ENCODE measurements at places on chromosomes 7 and 10.

DNA sequence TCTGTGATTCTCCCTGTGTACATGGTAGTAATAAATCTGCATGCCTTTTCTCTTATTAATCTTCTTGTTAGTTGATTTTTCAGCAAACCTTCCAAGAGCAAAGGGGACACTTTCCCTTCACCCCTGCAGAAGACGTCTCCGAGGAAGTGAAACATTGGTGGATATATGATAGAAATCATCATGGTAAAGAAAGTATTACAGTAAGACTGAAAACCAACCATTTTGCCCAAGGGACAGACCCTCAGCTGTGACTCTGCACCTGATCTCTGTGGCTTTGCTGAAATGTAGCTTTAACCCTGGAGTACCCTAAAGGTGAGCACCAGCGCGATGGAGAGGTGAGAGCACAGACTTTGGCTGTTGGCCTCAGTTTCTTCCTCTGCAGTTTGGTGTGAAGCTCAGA is 32.8 kb upstream of the MYO3A start:
- no peak for DNase-seq

GRCh38 chr7:50594734-50595485 is 29.7 kb upstream of the DDC start:
- DNase-seq, result no peak

DNA sequence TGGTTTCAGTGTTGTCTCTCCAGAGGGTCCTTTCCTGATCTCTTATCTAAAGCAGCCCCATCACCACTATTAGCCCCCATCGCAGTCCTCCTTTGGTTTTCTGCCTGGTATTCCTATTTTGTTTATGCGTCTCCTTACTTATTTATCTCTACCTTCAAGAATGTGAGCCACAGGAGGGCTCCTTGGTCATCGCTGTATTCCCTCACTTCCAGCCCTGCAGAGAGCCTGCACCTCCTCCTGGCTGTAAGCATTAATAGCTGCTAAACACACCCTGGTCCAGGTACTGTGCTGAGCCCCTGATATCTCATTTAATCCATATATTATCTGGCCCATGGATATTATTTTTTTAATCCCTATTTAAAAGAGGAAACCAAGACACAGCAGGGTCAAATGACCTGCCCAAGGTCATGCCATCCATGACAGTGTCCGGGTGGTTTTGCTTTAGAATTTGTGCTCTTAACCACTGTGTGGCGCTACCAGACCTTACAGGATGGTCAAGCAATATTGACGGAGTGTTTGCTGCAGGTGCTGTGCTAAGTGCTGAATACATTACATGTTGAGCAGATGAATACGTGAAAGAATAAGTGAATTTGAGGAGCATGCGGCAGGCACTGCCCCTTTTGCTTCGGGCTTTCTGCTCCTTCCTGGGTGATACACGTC is 227.2 kb downstream of the ADAM12 start:
- DNase-seq, result no peak

DNA sequence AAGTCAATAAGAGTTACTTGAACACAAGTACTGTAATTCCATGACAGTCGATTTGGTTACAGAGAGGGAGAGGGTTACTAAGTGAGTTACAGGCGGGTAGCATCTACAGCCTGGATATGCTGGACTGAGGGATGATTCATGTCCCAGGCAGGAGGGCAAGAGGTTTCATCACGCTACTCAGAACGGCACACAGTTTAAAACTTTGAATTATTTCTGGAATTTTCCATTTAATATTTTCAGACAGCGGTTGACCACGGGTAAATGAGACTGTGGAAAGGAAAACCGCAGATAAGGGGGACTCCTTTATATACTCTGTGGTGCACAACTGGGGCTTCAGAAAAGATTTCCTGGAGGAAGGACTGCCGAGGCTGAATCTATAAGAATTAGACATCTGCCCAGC is 25.7 kb upstream of the LRRC4 start:
- DNase-seq, result no peak

GRCh38 chr10:99630433-99630832 is 10.2 kb upstream of the SLC25A28 start:
- no peak for DNase-seq

DNA sequence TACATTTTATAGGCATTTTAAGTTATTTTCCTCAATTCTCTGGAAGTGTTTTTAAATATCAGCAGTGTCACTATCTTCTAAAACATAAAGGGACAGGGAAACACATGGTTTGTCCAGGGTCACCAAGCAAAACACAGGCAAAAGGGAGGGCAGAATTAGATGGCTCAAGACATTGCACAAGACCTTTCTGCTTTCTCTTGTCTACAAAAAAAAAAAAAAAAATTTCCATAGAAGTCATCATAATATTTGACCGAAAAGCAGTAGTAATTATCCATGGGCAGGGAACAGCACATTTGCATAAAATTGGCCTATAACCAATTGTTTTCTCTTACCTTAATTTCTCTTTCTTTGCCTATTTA is 703.1 kb upstream of the FZD8 start:
- no peak for DNase-seq

DNA sequence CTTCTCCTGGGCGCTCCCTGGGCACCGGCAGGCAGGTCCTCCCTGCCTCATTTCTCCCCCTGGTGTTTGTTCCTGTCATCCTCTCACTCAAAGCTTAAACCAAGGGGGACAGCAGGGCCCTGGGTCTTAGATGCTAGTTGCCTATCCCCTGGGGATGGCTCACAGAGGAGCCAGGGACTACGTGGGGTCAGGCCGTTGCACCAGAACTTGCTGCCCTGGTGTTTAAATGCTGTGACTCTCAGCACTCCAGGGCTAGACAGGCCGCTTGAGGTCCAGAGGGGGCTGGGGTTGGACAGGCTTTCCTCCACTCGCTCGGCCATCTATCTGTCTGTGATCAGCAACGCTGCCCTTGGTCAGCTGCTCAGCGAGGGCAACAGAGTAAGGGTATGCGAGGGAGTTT is 340.3 kb downstream of the CXCL12 start:
- no peak for DNase-seq

DNA sequence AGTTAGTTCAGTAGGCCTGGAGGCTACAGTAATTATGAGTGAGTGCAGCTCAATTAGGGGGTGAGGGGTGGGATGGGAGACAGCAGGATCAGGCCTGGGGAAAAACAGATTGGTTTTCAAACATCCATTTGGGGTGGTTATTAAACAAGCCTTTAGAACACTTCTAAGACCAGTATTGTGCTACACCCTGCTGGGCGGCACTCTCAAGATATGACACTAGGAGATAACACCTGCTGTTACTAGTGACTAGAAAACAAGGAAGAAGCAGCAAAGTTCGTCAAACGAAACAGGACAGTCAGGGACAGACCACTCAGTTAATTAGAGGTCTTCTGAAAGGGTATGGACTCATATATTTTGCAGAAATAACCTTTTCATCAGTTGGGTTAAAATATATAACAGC is 353.6 kb downstream of the PTEN start:
- DNase-seq, result no peak

DNA sequence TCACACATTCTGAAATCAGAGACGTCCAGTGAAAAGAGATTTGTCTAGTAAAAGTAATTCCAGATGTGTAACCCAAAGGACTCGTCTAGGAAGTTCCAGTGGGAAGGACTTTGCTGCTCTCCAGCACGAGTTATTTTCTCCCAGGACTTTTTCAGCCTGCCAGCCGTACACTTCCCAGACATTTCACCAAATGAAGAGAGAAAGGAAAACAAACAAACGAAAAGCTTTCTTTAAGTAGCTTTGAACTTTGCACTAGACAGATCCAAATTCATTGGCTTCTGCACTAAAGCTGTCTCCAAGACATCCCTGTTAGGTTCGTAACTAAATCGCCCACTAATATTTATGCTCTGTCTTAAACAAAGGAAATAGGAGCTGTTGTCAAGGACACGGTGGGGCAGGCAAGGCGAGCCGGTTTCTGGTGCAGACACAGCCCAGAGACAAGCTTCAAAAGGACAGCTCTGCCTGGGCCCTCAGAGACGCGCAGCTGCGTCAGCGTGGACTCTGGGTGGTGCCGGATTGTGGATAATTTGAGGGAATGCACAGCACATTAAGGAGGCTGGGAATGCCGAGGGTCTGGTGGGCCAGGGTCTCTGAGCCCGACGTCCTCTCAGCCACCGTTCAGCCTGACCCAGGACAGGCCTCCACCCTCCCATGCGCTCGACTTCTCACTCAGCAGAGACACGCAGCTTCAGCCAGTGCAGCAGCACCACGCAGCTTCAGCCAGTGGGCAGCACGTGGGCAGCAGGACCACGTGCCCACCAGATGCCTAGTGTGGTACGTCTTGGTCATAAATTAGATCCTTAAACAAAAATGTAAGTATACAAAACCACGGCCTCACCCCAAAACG is 64.1 kb upstream of the INSIG1 start:
- no peak for DNase-seq

DNA sequence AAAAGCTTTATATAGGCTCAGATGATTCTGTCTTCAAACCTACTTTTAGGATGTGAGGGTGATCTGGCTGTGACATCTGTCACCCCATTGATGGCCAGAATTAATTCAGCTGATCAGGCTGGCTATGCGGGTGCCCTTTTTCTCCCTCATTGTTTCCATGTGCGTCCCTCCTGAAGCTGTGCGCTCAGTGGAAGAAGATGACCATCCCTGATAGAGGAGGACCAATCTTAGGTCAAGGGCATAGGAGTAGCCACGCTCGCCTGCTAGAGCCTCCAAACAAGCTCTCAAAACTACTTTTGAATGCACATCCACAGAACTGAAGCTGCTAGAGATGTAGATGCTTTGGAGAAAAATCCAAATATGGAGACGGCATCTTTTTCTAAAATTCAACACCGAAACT is 48.7 kb downstream of the MYPN start:
- no peak for DNase-seq

GRCh38 chr10:13376297-13376696 is 28.2 kb upstream of the SEPHS1 start:
- no peak for DNase-seq

DNA sequence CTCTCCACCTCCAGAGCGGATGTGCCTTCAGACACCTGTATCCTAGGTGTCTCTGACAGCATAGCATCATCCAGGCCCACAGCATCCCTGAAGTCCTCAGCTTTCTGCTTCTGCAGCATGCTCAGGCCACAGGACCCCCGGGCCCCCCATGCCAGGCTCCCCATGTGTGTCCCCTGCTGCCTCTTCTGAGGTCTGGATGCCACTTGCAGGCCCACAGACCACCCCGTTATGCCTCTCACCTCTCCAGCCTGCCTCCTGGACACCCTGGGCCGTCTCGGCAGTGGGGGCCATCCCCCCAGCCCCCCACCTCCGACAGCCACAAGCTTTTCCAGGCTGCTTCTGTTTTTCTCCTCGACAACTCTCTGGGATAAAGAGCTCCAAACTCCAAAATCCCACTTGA is 84.4 kb downstream of the WNT2 start:
- DNase-seq, result no peak

DNA sequence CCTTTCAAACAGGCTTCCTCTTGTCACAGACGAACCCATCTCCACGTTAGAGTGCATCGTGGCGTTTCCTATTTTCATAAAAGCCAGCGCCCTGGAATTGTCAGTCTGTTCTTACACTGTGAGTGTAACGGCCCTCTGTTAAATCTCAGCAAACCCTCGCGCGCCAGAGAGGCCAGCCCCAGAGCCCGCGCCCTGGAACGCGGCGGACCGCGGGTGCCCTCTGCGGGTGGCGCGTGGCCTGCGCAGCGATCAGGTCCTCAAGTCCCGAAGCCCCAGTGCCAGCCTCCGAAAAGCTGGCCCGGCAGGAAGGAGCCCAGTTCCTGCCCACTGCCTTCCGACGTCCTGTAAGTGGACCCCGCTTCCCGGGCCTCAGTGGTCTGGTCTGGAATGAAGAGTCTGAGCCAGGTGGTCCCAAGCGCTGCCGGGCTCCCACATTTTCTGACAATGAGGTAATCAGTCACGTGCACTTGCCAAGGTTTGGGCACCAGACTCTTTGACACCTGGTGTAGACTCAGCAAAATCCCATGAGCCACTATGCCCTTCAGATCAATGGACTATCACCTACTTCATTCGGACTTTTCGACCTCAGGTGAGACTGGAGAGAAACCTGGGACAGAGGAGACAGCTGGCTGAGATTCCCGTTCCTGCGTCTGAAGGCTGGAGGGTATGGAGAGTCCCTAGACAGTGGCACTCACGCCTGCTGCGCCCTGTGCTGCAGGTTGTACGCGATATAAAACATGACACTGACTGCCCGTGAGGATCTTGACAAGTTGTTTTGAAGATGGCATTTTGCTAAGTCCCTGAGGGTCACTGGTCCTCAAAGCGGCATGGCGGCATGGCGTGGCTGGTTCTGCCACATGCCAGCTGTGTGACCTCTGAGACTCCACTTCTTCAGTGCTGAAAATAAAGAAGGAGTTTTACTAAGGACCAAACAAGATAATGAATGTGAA is 109.4 kb upstream of the LANCL2 start:
- peak; percentile 85 for DNase-seq

GRCh38 chr7:836429-836828 is 4.2 kb downstream of the SUN1 start:
- DNase-seq, result no peak

- no peak for DNase-seq
Measured at GRCh38 chr7:27113991-27114769, 11.7 kb upstream of the HOXA2 start.

DNA sequence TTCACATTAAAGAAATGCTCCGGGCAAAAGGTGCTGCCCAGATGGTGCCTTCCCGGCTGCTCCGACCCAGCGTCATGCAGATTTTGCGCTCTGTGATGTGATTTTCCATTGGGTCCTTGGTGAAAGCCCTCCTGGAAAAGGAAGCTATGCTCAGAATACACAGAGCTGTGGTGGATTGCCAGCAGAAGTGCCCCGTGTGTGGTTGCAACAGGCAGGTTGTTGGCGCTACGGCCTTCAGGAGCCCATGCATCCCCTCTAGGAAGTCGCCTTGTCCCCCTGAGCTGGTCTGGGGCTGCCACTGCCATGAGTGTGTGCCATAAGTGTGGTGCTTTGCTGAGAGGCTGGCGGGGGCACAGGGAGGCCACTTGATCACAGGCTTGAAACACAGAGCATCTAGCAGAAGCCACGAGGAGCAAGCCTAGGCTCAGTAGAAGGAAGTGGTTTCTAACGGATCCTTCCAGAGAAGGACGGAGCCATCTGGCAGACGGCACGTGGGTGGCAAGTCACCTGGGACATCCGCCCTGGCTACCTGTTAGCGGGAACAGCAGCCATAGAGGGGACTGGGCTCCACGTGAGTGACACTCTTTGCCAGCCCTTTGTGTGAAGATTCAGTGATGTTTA is 210.9 kb downstream of the CUX1 start:
- DNase-seq, result peak; percentile 31

DNA sequence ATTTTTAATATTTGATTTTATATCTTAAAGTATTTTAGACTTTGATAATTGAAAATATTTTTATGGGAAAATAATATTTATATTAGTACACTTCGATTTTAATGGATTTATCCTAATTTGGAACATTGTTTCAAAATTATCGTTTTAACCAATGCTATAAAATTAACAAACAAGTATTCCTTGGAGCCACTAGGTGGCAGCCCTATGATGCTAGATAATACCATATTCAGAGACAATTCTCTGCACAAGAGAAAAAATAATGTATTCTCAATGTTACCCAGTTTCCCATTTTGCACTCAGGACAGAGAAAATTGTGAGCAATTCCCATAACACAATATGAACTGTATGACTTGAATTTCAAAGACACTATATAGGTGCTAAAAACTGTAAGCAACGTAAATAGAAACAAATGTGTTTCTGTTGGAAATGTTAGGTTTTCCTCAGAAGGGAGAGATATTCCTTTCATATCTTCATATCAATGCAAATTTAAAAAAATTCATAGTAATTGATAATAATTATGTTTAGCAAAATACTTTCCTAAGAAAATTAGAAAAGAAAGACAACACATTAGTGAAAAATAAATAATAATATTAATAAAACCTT is 237.8 kb downstream of the SEMA3E start:
- DNase-seq, result no peak

- peak; percentile 72 for DNase-seq
Measured at GRCh38 chr10:36888925-36889573, 236.3 kb upstream of the ANKRD30A start.

- no peak for DNase-seq
Measured at GRCh38 chr7:151185762-151186639, 1.0 kb downstream of the ASB10 start.

Measured in stimulated activated CD8-positive, alpha-beta memory T cell treated with anti-CD3 and anti-CD28 coated beads, Interleukin-4, amount 100 ng/mL, for 48 hours (primary cell).